Cortex of kidney (tissue), 1 donor: ENCODE measurements at places on chromosomes 6 and 20.

DNA sequence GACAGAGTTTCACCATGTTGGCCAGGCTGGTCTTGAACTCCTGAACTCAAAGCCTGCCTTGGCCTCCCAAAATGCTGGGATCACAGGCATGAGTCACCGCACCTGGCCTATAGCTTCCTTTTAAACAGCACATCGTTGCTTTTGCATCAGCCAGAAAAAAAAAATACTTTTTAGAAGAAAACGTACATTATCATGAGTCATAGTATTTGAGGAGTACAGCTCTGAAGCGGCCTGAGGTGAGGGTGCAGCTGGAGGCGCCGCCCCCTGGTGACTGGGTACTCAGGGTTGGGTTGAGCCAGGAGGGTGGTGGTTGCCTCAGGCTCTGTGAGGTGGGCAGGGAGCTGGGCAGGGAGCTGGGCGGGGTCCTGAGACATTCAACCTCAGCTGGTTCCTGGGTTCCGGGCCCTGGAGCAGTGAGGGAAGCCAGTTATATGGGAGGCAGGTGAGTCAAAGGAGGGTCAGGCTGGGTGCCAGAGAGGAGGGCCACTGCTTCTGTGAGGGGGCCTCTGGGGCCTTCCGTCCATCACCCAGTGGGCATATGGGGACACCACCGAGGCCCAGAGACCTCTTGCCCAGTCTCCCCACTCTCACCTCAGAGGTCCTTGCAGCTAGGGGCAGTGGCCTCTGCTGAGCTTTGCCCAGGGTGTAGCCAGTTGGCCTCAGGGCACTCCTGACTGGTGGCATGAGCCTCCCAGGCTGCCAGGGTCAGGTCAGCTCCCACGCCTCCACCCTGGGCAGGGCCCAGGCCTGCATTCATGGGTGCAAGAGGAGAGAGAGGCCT, 11.7 kb upstream of the ID1 start:
- DNase-seq, result no peak

GRCh38 chr6:87826424-87826823, 124.4 kb upstream of the AKIRIN2 start:
- no peak for DNase-seq

GRCh38 chr6:105372142-105372848, 30.6 kb downstream of the PREP start:
- no peak for DNase-seq

DNA sequence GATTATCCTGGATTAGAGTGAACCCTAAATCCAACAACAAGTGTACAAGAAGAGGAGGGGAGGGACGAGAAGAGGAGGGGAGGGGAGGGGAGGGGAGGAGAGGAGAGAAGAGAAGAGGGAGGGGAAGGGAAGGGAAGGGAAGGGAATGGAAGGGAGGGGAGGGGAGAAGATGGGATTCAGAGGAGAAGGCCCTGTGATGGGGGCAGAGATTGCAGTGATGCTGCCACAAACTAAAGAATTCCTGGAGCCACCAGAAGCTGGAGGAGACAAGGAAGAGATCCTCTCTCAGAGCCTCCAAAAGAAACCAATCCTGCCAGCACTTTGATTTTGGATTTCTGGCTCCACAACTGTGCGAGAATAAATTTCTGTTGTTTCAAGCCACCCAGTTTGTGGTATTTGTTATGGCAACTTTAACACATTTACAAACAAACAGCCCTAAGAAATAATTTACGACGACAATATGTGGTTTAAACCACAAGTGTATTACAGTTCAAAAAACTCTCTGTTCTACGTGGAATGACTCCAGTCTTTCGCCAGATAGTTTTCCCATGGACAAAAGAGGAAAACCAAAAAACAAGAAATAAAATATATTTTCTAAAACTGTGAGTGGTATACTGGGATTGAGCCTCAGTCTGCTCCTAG, 235.4 kb downstream of the HDGFL1 start:
- DNase-seq, result no peak

GRCh38 chr6:29676981-29677601, 3.9 kb downstream of the ZFP57 start:
- DNase-seq, result no peak

- no peak for DNase-seq
Observed at GRCh38 chr6:137261761-137262160, 42.6 kb upstream of the IFNGR1 start.

DNA sequence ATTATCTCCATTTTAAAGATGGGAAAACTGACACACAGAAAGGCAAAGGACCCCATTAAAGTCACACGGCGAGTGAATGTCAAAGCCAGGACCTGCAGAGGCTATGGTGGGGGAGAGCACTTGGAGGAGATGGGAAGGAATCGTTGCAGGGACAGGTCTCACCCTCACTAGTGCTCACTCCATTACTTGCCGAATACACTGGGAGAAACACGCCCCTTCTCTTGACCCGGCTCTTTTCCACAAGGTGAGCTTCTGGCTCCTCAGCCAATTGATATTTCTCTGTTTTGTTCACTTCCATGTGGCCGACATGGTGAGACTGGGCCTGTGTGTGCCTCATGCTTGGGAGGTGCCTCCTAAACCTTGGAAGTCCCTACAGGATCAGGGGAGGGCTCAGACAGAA, 117.8 kb upstream of the KCNG1 start:
- no peak for DNase-seq

GRCh38 chr6:1618311-1619097, 8.8 kb downstream of the FOXC1 start:
- no peak for DNase-seq

GRCh38 chr6:5497896-5498578, 236.7 kb downstream of the FARS2 start:
- no peak for DNase-seq

DNA sequence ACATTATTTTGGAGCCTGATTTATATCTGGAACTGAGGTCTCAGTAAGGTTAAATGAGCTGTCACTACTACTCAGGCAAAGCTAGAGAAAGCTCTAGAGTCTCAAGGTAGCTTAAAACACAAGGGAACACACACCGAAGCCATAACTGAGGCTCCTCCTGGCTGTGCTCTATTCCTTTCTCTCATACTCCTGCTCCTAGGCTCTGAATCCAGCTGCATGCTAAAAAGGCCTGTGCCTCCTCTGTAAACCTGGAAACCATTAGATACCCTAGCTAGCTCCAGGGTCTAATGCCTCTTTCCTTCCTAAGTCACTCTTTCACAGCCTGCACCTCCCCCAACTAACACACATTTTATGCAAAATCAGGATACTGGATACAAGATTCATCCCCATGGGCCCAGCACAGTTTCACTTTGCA, 17.1 kb downstream of the RIPOR2 start:
- no peak for DNase-seq

GRCh38 chr6:79869184-79869583, 78.2 kb downstream of the ELOVL4 start:
- no peak for DNase-seq

GRCh38 chr6:35635601-35636597, 52.8 kb downstream of the FKBP5 start:
- DNase-seq, result no peak
